Bronchus fibroblast of lung (primary cell): ENCODE measurements at places on chromosomes 5 and 9. TPM values are rescaled to one million over a fixed set of nuclear protein-coding genes. Genes with fewer than 3 reads are reported as not detected.

Gene C5orf52
- total RNA-seq, result not detected in 2 replicates

Gene TTC23L
- total RNA-seq, result under 0.01 TPM in 1 of 2 replicates, not detected in the other

Gene TLE1
- 31.4 and 35.1 TPM in 2 replicates for total RNA-seq

Gene PROP1
- total RNA-seq, result not detected in 2 replicates

Gene TEX48
- total RNA-seq, result not detected in 2 replicates

Gene SPATA9
- total RNA-seq, result 0.15 and 0.84 TPM in 2 replicates

Gene STPG3
- not detected in 2 replicates for total RNA-seq

Gene SLC36A2
- total RNA-seq, result not detected in 2 replicates

Gene LRRC14B
- not detected in 2 replicates for total RNA-seq

Gene UNC13B
- 11.1 and 11.3 TPM in 2 replicates for total RNA-seq

Gene IGFBPL1
- 0.34 TPM in 1 of 2 replicates, not detected in the other for total RNA-seq

Gene SV2C
- not detected in 2 replicates for total RNA-seq

Gene GLRA1
- not detected in 2 replicates for total RNA-seq

Gene RNF224
- total RNA-seq, result under 0.01 TPM in 1 of 2 replicates, not detected in the other

Gene FBXO38
- total RNA-seq, result 18.2 and 21.1 TPM in 2 replicates

Gene PCDHB2
- 0.34 and 0.45 TPM in 2 replicates for total RNA-seq

Gene ITGA2
- 4.8 and 5.5 TPM in 2 replicates for total RNA-seq

Gene FGF1
- total RNA-seq, result 2.0 and 2.2 TPM in 2 replicates

Gene GLDC
- 0.30 and 0.34 TPM in 2 replicates for total RNA-seq

Gene RAD1
- 30.6 and 36.0 TPM in 2 replicates for total RNA-seq

Gene NRG2
- total RNA-seq, result 0.15 and 0.17 TPM in 2 replicates

Gene LCN1
- not detected in 2 replicates for total RNA-seq

Gene CDH10
- total RNA-seq, result 0.15 TPM in 1 of 2 replicates, not detected in the other

Gene EDIL3
- 11.1 and 12.6 TPM in 2 replicates for total RNA-seq

Gene NUTM2F
- not detected in 2 replicates for total RNA-seq

Gene WDR31
- 0.67 and 0.74 TPM in 2 replicates for total RNA-seq

Gene MCIDAS
- not detected in 2 replicates for total RNA-seq

Gene SOHLH1
- total RNA-seq, result not detected in 2 replicates

Gene CKMT2
- 1.0 TPM in 1 of 2 replicates, not detected in the other for total RNA-seq

Gene PNPLA7
- total RNA-seq, result under 0.01 and 0.50 TPM in 2 replicates

Gene FAM78A
- total RNA-seq, result under 0.01 and 0.30 TPM in 2 replicates

Gene PTTG1
- total RNA-seq, result 337 and 344 TPM in 2 replicates

Gene EQTN
- total RNA-seq, result not detected in 2 replicates

Gene FAM221B
- total RNA-seq, result not detected in 2 replicates

Gene SHOC1
- under 0.01 TPM in 1 of 2 replicates, not detected in the other for total RNA-seq

Gene BRD3
- total RNA-seq, result 7.6 and 9.2 TPM in 2 replicates
